AML-193 (cell line): ENCODE measurements at places on chromosomes 2 and 18.

DNA sequence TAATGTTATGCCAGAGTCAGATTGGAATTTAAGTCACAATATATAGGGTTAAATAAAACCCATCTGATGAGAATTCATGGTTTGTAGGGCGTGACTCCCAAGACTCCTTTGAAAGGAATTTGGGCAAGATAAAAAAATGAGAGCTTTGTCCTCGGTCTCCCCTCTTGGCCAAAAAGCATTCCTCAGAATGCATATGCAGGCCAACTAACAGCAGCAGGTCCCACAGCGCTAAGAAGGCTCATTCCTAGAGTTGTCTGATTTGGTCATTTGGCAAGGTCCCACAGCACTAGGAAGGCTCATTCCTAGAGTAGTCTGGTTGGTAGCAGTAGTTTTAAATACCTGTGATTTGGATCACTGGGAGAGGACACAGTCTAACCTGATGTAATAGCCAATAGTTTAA, 106.3 kb upstream of the B3GNT2 start:
- no peak for DNase-seq

- no peak for DNase-seq
Observed at GRCh38 chr2:219149667-219150066, 10.9 kb downstream of the NHEJ1 start.

DNA sequence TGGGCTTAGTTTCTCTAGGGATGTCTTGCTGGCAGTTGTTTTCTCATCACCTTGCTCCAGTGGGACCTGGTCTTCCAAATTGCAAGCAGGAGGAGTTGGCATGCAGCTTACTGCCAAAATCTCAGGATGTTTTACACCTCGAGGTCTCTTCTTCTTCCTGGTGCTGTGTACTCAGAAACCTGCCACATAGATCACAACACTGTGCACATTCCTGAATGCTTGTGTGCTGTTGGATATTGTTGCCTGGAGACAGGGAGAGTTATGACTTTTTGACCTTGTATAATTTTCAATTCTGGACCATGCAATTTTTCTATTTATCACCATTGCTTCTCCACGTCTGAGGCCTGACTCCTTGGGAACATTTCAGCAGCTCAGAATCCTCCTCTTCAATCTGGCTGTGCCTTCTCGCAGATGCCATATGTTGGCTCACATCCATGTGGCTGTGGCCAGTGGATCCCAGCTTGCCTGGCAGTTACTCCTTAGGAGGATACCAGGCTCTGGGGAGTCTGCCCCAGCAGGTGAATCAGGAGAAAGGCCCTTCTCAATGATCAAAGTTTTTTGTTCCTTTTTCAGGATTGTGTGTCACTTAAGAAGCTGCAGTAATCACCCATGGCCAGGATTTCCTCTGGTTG, 489.3 kb downstream of the TSN start:
- DNase-seq: no peak

GRCh38 chr2:53786352-53786704, 425 bp downstream of the ASB3 start:
- no peak for DNase-seq

DNA sequence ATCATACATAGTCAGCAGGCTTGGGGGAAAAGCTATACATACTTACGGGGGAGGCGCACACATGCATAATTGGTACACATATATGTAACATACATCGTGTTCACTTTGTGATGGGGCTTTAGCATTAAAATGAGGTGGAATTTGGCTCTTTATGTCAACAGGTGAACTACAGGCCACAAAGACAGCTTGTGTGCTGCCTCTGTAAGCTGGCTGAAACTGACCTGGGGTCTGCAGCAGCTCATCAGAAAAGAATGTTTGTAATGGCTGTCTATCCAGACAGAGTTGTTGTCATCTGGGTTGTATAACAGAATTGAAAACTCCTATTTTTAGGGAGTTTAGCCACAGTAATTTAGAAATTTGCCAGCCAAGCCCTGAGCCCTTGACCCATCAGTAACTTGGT, 4.7 kb upstream of the KCNG3 start:
- DNase-seq: no peak

DNA sequence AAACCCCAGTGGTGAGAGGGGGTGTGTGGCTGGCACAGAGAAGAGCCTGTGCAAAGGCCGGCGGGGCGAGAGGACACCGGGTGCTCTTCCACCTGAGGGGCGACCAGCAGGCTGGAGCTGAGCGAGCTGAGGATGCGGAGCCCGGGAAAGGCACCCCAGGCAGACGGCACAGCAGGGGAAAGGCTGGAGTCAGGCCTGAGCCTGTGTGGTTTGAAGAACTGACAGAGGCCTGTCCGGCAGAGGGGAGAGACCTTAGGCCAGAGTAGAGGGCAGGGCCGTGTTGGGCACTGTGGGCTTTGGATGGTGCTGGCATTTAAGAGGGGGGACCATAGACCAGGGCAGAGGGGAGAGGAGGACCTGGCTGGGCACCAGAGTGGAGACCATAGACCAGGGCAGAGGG, 149.8 kb downstream of the RTP5 start:
- no peak for DNase-seq

- no peak for DNase-seq
Observed at GRCh38 chr18:42330296-42330695, 375.3 kb downstream of the PIK3C3 start.

DNA sequence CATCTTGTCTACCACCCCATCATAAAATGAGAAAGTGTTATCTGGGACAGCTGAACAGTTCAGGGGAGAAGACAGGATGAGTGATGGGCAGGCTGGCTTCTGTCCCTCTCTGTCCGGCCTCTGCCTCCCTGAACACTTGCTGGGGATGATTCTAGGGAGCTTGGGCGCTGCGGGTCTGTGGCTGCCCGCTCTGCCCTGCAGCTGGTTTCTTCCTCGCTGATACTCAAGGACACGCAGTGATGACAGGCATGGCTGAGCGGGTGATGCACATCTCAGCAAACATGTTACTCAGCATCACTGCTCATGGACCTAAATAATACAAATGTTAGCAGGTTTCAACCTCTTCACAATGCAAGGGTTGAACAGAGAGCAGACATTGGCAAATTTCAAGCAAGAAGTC, 161.1 kb downstream of the TMEM18 start:
- no peak for DNase-seq

GRCh38 chr2:41540272-41540998, 507.4 kb upstream of the PKDCC start:
- no peak for DNase-seq

DNA sequence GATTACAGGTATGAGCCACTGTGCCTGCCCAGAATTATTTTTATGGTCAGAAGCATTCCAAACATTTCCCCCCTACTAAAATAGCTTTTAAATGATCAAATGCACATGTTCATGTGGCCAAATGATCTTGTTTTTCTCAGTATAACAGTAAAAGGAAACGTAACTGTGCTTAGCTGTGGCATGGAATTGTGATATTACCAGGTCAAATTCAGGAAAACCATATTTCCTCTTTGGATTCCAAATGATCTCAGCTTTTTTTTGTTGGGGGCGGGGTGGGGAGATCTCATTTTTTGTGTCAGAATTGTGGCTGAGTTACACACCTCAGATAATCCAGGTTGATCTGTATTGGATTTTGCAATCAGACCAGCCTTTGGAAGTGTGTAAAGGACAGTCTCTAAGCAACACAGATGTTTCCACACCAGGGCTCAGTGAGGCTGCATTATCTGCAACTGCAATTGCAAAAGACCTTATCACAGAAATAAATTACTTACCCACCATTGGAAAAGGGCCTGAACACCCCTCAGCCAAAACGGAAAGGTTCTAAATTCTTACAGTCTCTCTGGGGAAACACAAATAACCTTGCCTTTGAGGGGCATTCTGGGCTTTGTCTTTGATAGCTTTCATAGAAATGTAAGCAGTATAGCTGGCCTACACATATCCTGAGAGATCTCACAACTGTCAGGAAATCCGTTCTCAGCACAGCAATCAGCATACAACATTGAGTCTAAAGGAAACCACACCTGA, 8.4 kb downstream of the CASP10 start:
- DNase-seq: peak; percentile 70

- no peak for DNase-seq
Observed at GRCh38 chr2:4715065-4715464, 977.1 kb upstream of the SOX11 start.

DNA sequence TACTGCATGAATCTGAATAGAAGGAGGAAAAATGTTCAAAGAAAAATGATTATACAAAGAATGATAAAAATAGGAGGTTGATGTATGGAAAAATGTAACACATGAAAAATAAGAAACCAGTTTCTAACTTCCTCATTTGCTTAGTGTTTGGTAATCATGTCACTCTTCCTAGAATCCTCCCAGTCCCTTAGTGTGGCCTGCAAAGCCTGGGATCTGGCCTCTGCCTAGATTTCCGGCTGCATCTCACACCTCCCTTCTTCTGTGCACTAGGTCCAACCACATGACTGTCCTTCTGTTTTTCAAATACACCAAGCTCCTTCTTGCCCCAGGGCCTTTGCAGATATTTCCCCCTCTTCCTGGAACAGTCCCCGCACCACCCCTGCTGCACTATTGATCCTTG, 76.8 kb upstream of the RBMS1 start:
- peak; percentile 80 for DNase-seq

DNA sequence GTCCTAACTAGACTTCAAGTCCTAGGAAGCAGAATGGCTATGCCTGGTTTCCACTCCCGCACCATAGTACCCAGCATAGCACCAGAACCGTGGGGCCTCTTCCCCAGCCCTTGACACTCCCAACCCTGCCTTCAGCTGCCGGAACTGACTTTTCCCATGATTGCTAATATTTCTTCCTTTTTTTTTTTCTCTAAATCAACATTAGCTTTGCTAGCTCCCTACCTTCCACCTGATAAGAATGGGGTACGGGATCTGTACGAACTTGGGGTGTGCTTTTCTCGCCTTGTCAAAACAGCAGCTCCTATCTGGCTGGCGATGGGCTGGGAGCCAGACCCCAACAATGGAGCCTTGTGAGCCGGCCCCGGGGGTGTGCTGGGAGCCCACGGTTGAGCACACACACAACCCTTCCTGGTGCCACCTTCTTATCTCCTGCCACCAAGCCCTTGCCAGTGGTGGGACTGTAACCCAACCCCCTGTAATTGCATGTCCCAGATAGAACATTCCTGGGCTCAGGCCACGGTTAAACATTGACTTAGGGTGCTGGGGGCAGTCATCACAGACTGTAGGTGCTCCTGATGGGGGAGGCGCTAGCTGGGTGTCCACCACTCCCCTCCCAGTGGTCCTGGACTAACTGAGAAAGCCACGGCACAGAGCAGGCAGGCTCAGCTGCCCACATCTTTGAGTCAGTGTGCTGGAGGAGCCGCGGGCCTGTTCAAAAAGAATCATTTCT, 213.0 kb upstream of the HAAO start:
- no peak for DNase-seq

DNA sequence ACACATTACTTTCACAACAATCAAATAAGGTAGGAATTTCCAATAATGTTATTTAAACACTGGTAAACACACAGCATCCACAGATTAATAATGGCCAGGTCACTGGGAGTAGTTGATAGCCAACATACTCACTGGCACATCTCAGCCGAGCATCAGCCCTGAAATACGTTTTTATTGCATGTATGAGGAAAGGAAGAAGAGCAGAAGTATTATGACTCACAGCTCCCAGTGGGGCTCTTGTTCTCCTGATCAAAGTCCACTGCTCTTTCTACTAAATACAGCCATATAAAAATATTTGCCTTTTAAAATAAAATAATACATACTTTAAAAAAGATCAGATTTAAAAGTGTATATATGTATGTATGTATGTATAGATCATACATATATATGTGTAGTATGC, 999.6 kb downstream of the SUCLG1 start:
- no peak for DNase-seq

GRCh38 chr2:226943862-226944620, 108.2 kb downstream of the RHBDD1 start:
- DNase-seq: no peak

GRCh38 chr2:135890835-135891234, 14.6 kb upstream of the MCM6 start:
- DNase-seq: peak; percentile 15

- DNase-seq: no peak
Observed at GRCh38 chr2:54995553-54995952, 54.7 kb downstream of the RTN4 start.

- DNase-seq: no peak
Observed at GRCh38 chr2:239596253-239596652, 195.4 kb upstream of the HDAC4 start.

GRCh38 chr2:34961822-34962221, 1362.7 kb upstream of the FAM98A start:
- no peak for DNase-seq

DNA sequence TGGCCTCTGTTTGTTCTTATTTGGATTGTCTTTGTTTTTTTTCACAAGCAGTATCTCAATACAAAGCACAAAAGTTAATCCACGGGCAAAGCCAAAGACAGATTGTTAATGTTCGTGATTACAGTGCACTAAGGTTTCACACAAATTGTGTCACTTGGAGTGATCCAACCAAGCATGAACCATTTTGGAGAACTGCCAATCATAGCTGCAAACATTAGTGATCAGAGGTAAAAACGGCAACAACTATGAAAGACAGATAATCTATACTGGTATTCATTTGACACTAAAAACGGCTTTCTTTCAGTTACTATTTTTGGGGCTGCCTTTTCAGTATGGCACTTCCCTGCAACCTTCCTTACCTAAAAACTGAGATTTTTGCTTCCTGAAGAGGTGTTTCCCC, 213.1 kb upstream of the GULP1 start:
- DNase-seq: no peak

DNA sequence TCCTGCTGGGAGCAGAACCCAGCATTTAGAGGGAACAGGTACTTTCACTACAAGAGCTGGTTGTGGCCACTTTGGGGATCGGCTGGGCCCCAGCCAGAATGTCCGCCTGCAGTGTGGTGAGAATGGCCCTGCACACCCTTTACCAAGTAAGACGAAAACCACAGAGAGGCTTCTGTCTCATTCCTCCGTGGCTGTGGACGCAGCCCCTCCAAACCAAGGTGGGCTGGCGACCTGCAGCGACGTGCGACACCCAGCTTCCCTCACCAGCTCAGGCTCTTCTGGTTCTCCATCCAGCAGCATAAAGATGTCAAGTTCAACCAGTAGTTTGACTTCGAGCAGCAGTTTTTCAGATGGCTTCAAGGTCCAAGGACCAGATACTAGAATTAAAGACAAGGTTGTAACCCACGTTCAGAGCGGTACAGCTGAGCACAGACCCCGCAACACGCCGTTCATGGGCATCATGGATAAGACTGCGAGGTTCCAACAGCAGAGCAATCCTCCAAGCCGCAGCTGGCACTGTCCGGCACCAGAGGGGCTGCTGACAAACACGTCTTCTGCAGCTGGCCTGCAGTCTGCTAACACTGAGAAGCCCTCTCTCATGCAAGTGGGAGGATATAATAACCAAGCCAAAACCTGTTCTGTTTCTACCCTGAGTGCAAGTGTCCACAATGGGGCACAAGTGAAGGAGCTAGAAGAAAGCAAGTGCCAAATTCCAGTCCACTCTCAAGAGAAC, 56.2 kb downstream of the WDSUB1 start:
- DNase-seq: no peak

DNA sequence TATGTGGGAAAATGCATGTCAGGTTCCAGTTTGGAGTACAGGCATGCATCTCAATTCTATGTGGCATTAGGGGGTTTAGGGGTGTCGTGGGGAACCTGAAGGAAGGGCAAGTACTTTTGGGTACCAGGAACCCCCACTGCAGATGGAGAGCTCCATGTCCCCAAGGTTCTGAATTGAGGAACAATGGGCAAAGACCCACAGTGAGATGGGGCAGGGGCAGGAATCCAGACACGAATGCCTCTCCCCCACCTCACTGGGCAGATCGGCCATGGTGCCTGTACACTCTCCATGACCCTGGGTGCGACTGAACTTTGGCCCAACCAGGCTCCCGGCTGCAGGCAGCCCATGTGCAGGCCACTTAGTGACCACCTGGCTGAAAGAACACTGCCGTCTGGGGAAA, 209.3 kb downstream of the HAUS1 start:
- no peak for DNase-seq

- no peak for DNase-seq
Observed at GRCh38 chr2:200677721-200678532, 92.1 kb downstream of the AOX1 start.
